GM23338 (cell line): ENCODE measurements at places on chromosomes 6 and 20.

- no peak for DNase-seq
Measured at GRCh38 chr6:13667655-13668054, 44.0 kb downstream of the RANBP9 start.

DNA sequence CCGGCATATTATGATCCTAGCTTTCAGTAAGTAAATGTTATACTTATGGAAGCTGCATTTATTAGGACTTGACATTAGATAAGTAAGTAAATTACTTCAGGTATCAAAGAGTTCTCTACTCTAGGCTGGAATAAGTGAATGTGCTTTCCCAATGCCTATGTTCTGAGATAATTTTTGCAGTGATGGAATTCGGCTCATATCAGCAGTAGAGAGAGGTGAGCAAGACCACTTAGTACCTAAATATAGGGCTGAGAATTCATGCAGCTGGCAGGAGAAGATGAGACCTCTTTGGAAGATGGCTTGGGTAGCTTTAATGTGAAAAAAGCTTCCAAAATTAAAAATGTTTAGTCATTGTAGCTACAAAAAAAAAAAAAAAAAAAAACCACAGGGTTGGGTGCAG is 13.3 kb upstream of the BEND3 start:
- no peak for DNase-seq

- no peak for DNase-seq
Measured at GRCh38 chr6:118783931-118784550, 109.9 kb upstream of the ASF1A start.

GRCh38 chr6:44230034-44230675 is 6.8 kb downstream of the SLC29A1 start:
- no peak for DNase-seq

DNA sequence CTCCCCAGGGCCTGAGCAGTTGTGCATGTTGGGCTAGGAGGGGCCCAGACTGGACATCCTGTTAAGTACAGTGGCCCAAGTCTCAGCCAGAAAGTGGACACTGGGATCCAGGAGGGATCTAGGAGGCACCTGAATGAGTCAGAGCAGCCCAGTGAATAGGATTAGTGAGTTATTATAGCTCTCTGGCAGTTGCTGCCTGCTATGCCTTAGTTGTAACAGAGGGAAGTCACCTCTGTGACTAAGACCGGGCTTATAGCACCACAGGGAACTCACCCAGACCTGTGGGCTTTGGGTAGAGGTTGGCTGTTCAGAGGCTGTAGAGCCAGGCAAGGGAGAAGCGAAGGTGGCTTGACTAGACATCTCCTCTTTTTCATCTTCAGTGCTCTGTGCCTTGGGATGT is 39.0 kb upstream of the AAR2 start:
- DNase-seq, result no peak

- DNase-seq, result no peak
Measured at GRCh38 chr6:11909696-11910132, 102.4 kb upstream of the HIVEP1 start.

DNA sequence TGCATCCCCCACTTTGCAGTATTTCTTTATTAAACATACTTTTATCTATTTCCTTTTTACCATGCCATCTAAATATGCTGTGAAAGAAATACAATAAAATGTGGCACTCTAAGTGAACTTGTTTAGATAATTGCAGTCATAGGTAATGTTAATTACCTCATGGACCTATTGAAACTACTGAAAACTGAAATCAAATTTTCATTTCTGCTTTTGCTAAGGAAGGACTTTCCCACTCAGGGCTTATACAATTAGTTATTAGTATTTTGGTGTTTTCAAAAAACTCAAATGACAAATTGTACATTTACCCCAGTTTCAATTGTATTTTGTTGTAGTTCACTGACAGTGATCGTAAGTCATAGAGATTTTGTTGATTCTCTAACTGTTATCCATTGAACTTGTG is 88.4 kb downstream of the ID4 start:
- DNase-seq, result no peak

GRCh38 chr6:125808060-125808459 is 17.3 kb downstream of the NCOA7 start:
- peak; percentile 43 for DNase-seq

DNA sequence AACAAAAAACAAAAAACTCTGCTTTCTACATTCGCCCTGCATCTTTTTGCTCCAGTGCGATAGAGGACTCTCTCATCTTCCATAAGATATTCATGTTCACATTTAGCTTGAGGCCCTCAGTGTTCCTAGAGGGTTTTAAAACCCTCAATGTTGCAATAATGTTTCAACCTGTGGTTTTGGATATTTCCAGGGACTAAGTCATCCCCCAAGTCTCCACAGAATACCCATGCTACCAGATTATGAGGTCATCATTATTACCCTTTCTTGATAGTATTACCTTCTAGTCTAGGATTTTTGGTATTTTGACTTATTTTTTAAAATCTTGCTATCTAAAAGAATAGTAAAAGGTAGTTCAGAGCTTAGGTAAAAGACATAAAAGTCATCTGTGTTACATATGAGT is 480.5 kb upstream of the ID4 start:
- no peak for DNase-seq

GRCh38 chr6:63904650-63905248 is 269.1 kb downstream of the PHF3 start:
- no peak for DNase-seq

DNA sequence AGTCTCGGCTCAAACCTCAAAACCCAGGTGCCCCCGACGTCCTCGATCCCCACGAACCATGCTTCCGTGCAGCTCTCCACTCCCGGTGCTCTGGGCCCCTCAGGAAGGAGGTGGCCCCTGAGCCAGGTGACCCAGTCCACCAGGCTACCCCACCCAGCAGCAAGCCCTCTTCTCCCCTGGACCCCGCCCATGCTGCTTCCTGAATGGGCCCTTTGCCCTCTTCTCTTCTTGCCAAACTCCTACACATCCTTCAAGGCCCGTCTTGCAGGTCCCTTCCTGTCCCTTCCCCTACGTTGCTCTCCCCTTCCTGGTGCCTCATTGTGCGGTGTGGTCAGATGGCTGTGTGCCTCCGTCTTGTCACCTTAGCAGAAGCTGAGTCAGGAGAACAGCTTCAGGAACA is 3.4 kb upstream of the GATA5 start:
- DNase-seq, result no peak

GRCh38 chr6:163946437-163946836 is 531.9 kb downstream of the QKI start:
- no peak for DNase-seq

- no peak for DNase-seq
Measured at GRCh38 chr6:107807196-107807811, 16.8 kb downstream of the SCML4 start.

DNA sequence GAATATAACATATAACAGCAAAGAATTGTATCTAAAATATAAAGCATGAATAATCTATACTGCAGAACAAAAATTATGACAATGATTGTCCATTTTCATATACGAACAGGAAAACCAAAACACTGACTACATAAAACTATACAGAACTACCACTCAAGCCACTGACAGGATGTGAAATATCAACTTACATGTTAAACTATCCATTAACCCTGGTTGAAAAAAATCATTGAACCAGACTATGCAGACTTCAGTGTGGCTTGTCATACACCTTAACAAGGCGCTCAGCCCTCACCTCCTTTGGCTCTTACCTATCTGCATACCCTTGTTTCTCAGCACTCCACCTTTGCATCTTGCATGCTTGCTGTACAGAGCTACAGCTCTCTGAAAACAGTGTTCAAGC is 34.9 kb downstream of the ASCC3 start:
- DNase-seq, result no peak

GRCh38 chr20:45822857-45823256 is 4.3 kb downstream of the TNNC2 start:
- peak; percentile 64 for DNase-seq

DNA sequence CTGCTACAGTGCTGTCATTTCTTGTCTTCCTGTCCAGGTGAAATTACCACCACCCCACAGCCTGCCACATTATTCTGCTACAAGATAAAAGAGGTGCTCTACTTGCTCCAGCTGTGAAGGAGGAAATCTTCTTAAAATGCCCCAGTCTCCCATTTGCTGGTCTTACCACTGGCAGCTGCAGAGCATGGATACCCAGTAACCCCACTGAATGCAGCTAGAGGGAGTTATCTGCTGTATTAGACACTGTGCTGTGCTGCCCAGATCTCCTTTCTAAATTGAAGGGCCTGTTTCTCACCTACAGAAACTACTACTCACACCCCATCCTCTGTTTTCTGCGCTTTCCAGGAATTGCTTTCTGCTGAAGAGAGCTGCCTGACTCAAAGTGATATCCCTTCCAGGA is 517.8 kb downstream of the PKHD1 start:
- DNase-seq, result peak; percentile 45

GRCh38 chr6:81451787-81452186 is 300.7 kb downstream of the TENT5A start:
- peak; percentile 4 for DNase-seq

DNA sequence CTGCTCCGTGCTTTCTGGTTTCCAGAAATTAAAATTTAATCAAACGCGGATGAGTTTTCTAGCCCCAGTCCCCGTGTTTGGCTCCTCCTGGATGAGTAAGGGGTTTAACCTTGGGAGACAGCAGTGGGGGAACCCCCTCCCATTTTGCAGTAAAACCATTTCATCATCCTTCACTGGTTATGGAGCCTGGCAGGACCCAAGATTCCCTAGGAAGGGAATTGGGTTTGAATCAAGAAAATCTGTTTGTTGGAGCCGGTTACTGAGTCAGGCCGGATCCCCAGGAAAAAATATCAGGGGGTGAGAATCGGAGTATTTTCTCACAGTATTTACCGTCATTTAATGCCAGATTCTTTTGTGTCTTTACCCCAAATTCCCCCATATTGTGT is 754 bp downstream of the YWHAB start:
- DNase-seq, result peak; percentile 13

GRCh38 chr6:19836799-19837510 is at the start of gene ID4:
Gene ID4, plus strand, starts transcription at chr6:19837370. Its CDS starts 385 bp downstream, at chr6:19837755.
- peak; percentile 97 for DNase-seq

DNA sequence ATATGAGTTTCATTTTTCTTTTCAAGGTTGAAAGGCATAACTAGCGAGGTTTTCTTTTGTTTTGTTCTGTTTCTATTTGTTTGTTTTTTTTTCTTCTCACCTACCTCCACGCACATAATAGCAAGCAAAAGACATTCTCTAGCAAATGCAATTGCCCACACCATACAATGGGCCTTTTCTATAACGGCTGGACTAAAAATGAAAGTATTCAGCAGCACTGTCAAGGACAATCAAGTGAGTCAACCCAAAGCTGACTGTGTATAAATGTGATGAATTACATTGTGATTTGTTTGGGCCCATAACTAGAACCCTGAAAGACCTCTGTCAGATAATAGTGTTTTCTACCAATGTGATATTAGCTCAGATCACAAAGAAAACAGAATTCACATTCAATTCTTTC is 496.7 kb downstream of the RNF144B start:
- DNase-seq, result peak; percentile 11

- DNase-seq, result no peak
Measured at GRCh38 chr6:109292420-109292819, 89.8 kb downstream of the CD164 start.

GRCh38 chr6:34044945-34045595 is 100.8 kb downstream of the GRM4 start:
- no peak for DNase-seq

DNA sequence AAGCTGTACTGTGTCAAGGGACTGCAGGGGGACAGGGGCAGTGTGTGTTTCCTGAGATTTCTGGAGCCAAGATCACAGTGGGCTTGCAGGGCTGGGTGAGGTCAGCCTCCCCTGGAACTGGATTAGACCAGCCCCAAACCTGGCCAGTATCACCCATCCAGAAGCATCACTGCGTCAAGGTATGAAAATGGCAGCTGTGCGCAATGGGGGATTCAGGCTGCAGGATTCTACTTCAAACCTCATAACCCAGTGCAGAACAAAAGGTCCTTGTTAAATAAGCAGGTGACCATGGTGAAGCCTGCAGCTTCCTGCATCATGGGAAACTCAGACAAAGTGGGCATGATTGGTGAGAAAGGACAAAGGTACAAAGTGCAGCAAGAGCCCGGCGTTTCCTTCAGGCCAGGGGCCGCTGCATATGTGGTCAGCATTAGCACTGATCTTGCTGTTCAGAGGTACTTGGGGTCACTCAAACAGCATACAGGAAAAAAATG is 33.4 kb downstream of the TRAF3IP2 start:
- DNase-seq, result no peak

DNA sequence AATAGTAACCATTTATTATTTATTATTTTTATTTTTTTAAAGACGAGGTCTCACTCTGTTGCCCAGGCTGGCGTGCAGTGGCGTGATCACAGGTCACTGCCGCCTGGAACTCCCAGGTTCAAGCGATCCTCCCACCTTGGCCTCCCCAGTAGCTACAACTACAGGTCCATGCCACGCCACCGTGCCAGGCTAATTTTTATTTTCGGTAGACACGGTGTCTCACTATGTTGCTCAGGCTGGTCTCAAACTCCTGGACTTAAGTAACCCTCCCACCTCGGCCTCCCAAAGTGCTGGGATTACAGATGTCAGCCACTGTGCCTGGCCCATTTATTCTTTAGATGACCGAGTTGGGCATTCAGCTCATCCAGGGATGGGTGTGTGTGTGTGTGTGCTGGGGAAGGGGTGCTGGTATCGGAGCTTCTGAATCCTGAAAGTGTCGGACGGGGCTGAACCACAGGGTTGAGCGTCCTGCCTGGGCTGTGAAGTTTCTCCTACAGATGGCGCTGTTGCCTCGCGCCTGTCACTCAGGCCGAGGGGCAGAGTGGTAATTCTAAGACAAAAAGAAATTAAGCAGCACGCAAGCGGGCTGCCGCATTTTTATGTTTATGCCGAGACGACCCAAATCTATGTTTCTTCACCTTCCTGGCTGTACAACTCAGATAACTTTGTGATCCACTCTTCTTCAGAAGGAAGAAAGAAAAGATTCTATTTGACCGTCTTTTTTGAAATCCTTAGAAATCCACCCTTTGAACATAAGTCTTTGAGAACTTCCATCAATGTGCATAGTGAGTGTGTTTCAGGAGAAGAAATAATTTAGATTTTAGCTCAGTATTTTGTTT is 252.8 kb downstream of the CDH26 start:
- DNase-seq, result peak; percentile 65

- DNase-seq, result peak; percentile 55
Measured at GRCh38 chr6:75374961-75375400, 90.4 kb upstream of the TMEM30A start.

- DNase-seq, result no peak
Measured at GRCh38 chr6:13914351-13914750, 10.4 kb upstream of the RNF182 start.
